Chondrocyte (in vitro differentiated cells): ENCODE measurements at places on chromosomes 4 and X. TPM values are rescaled to one million over a fixed set of nuclear protein-coding genes. Genes with fewer than 3 reads are reported as not detected.

DNA sequence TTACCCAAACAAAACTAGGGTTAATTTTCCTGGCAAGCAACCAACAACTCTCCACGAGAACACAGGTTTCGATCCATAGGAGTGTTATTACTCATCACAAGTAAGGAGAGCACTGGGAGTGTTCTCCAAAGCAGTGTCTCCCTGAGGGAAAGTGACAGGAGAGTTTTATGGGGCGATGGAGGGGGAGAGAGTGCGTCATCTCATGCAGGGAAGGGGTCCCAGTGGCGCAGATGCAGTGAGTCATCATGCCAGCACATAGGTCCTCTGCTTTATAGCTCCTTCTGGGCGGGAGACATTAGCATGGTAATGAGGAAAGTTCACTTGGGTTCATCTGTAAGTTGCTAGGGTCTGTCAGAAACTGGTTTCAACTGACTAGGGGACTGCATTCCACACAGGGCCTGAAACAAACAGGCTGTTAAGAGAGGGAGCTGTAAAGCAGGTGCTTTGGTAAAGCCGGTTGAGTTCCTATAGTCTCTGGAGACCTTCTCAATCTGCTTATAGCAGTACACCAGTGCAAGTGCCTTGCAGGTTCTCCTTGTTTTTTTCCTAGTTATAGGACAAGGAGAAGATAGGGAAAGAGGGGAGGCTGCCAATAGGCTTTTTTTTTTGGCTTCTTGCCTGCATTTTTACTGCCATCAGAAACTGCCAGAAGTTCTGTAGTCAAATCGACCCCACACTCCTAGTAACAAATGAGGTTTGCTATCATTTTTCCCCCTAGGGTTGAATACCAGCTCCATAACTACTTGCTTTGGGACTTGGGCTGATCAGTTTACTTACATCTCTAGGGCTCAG, 12.8 kb upstream of the BOD1L1 start:
- no peak for DNase-seq

GRCh38 chr4:66923081-66923865, 622.0 kb downstream of the CENPC start:
- no peak for DNase-seq

GRCh38 chrX:10514891-10515290, 105.5 kb downstream of the MID1 start:
- DNase-seq = no peak

DNA sequence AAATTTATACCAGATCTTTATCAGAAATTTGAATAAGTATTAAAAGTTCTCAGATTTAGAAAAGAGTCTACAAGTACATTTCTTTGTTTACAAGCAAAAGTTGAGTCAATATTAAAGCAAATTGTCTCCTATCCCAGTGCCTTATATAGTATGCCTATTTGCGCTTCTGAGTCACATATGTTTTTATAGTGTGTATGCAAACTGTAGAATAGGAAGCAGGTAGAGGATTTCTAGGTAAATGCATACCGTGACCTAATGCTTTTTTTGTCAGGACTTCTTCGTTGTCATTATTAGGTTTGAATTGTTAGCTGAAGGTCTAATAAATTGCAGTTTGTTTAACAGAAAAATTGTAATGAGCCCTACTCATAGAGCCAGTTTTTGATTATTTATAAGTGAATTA, 22.2 kb downstream of the CEP44 start:
- DNase-seq = no peak

- DNase-seq = no peak
These were observed 37.9 kb upstream of the NAP1L5 start for GRCh38 chr4:88735564-88735963.

- no peak for DNase-seq
These were observed 497.5 kb downstream of the KCNIP4 start for GRCh38 chr4:21451032-21451431.

DNA sequence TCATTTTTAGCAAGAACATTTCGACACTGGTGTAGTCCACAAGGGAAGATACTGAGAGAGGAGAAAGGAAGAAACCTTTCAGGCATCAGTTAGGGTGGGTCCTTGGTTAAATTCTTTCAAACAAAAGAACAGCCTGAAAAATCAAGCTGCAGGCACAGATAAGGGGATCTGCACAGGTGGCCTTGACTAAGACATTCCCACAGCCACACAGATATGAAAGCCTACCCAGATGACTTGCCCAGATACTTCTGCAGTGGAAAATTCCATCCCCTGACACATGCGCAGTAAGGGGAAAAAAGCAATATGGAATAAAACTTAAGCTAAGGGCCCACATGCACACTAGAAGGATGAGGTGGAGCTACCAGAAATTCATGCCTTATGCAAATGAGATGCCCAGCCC, 8.9 kb upstream of the TMEM165 start:
- no peak for DNase-seq

DNA sequence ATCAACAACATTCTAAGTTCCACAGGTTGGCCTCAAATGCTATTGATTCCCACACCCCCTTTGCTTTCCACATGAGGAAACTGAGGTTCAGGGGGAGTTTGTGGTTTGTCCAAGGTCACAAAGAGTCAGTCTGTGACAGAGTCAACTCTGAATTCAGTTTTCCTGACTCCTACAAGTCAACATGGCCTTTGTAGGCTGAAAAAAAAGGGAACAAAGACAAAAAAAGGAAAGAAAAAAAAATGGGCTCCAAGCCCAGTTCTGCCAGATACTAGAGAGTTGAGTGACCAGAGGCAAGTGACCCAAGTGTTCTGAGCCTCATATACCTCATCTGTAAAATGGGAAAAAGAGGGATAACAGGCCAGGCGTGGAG, 16.5 kb upstream of the PIM2 start:
- DNase-seq = no peak

DNA sequence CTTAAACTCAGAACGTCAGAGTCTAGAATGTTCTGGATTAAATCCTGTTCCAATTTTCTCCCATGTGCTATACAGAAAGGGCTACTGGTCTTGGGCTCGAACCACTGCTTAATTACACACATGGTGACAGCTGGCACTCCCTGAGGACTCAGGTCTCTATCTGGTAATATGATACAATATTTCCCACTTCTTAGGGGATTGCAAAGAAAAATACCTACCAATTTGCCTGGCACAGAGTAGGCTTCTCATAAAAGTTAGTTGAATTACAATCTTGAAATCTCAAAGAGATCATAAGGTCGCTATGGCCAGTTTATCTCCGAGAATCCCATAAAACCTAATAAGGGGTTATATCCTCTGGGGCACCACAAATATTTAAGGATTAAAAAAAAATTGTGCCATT, 8.6 kb downstream of the GPM6B start:
- DNase-seq = no peak

- DNase-seq = no peak
These were observed 34.6 kb upstream of the CHRNA9 start for GRCh38 chr4:40300371-40301162.

DNA sequence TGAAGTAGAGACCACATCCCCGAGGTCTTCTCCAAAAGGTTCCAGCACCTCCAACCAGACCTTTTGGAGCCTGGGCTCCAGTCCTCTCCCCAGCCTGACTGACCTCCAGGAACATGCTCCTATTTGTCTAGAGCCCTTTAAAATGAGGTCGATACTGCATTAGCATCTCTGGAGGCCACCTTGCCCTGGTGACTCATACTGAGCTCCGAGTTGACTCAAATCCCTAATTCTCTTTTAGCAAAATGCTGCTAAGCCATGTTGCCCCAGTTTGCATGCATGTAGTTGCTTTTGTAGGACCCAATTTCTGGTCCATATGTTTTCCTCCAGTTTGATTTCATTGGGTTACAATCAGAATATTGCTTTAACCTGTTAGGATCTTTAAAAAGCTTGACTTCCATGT, 43.5 kb upstream of the CITED1 start:
- no peak for DNase-seq

GRCh38 chrX:73930300-73930699, 367.3 kb downstream of the CHIC1 start:
- no peak for DNase-seq

DNA sequence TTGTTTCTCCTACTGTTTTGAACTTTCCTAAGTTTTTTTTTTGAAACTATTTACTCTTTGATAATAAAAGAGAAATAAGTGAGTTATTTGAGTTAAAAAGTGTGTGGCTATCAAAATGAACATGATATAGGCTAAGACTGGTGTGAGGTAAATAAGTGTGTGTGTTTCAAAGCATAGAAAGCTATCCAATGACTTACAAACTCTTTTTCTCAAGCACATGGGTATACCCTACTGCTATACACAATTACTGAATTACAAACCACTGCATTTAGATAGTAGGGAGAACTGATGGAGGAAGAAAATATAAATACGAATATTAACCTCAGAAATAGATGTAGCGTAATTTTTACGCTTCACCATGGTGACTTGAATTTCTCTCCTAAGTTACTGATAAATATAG, 305.8 kb upstream of the ANXA10 start:
- DNase-seq = no peak

- DNase-seq = no peak
These were observed 20.5 kb upstream of the CBR4 start for GRCh38 chr4:169030562-169030982.

DNA sequence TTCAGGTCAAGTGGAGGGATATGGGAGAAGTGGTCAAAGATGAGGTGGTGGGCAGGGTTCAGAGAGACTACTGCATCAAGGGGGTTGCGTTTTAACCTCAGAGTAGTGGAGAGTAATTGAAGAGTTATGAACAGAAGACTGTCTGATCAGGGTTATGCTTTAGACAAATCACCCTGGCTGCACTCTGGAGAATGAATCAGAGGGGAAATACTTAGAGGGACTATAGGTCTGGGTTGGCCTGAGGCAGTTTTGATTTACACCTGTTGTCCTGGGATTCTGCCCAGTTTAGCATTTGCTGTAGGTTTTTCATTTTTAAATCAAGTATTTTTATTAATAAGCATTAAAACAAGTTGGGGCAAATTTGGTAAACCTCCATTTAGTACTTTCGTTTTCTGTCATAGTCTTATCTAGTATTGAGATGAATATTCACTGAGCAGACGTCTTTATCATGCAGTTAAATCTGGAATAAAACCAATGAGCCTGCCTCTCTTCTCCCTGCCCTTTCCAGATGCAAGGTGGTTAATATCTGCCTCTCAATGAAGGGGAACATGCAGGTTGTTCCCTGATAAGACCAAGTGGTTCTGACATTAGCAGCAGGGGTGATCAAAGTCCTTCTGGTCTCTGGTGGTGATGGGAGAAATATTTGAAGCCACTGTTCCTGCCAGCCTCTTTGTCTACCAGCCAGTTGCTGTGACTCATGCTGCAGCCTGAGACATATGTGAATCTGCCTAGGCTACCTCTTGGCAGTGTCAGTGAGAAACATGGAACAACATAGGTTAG, 116.0 kb upstream of the RPS6KA3 start:
- no peak for DNase-seq

- DNase-seq = no peak
These were observed 20.6 kb downstream of the RTL5 start for GRCh38 chrX:72110876-72111708.

DNA sequence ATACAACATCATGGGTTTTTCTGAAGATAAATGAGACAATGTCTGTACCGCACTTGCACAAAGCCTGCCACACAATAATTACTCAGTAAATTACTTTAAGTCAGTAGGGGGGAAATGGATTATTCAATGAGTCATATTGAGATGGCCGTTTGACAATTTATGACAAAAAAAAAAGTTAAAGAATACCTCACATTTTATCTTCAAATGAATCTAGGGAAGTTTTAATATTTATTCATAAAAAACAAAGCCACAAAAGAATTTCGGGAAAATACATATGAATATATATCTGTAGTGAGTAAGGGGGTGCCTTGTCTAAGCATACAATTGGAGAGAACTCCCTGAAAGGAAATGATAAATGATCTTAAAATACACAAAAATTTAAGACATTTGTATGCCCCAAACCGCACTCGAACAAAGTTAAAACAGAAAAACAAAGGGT, 197.0 kb upstream of the SLC7A11 start:
- no peak for DNase-seq

DNA sequence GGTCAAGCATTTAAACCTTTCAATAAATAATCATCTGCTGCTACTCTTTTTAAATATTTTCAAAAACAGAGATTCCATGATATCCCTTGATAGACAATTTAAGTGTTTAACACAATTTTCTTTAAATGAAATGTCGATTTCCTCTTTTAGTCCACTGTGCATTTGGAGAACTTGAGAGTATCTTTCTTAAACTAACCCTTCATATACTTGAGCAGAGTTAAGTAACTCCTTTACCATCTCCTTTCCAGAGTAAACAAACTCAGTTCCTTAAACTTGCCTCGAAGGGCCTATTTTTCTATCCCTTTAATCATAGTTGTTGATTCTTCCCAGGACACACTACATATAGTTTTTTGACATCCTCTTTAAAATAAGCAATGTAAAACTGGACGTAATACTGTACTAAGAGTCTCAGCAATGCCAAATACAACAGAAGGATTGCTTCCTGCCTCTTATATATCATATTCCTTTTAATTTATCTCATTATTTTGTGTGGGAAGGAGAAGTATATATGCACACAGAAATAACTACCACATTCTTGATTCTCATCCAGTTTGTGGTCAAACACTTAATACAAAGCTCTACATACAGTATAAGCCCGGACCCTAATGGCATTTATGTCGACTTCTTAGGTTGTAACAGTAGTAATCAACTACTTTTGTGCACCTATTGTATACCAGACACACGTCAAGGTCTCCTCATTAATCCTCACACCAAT, 22.8 kb downstream of the RAB28 start:
- no peak for DNase-seq

GRCh38 chrX:43655151-43656004, 721 bp upstream of the MAOA start:
- DNase-seq = peak; percentile 74

DNA sequence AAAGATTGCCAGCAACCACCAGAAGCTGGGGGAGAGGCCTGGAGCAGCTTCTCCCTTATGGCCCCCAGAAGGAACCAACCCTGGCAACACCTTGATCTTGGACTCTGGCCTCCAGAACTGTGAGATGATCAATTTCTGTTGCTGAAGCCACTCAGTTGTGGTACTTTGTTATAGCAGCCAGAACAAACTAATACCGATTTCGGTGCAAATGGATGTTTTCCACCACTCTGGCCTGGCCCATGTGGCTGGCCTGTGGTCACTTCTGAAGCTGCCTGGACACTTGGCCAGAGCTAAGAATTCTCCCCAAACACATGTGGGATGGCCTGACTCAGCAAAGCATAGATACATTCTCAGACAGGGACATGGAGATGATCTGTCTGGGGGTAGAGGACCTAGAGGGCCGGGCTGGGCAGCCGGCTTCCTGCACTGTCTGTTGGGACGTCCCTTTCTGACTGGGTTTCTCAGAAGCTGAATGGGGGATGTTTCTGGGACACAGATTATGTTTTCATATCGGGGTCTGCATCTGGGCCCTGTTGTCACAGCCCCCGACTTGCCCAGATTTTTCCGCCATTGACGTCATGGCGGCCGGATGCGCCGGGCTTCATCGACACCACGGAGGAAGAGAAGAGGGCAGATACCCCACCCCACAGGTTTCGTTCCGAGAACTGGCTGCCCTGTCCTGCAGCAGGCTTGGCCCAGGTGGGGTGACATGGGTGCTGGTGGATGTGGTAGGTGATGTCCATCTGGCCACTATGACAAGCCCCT, 4.1 kb downstream of the FOXP3 start:
- DNase-seq = peak; percentile 71

The CWH43 gene
- not detected in 3 replicates for total RNA-seq

The SCD5 gene
- 20.6 to 25.9 TPM (median 22.6 TPM) in 3 replicates for total RNA-seq

The FGFR3 gene
- 1.3 to 4.3 TPM (median 3.4 TPM) in 3 replicates for total RNA-seq

The FGB gene
- 2.1 to 2.4 TPM in 2 of 3 replicates, not detected in the other for total RNA-seq

The RRAGB gene
- 18.2 to 21.8 TPM (median 19.0 TPM) in 3 replicates for total RNA-seq

The SPARCL1 gene
- total RNA-seq = 21.5 to 26.9 TPM (median 26.1 TPM) in 3 replicates
